T-helper 2 cell treated with Interferon-gamma antibody and Interleukin-4, amounts not matched to agents 100 ng/mL and 5 ng/mL, for 36 hours (primary cell): ENCODE measurements at places on chromosomes 13 and 19. TPM values are rescaled to one million over a fixed set of nuclear protein-coding genes. Genes with fewer than 3 reads are reported as not detected.

Gene ZNF730
- 0.34 and 0.61 TPM in 2 replicates for total RNA-seq

Gene EBI3
- 2.6 and 2.8 TPM in 2 replicates for total RNA-seq

Gene VSTM2B
- not detected in 2 replicates for total RNA-seq

Gene GNG7
- 0.11 and 0.14 TPM in 2 replicates for total RNA-seq

Gene CEACAM7
- total RNA-seq, result not detected in 2 replicates

Gene ITM2B
- 125 and 128 TPM in 2 replicates for total RNA-seq

Gene ANO8
- total RNA-seq, result 13.4 TPM in 2 replicates

Gene TICAM1
- total RNA-seq, result 20.5 and 22.8 TPM in 2 replicates

Gene GRIK5
- 2.0 and 2.9 TPM in 2 replicates for total RNA-seq
